ENCODE measurements at places on chromosomes 3 and 15. TPM values are rescaled to one million over a fixed set of nuclear protein-coding genes. Genes with fewer than 3 reads are reported as not detected.

CORO2B gene
- total RNA-seq, result 3.4 TPM

SUSD5 gene
- total RNA-seq, result 3.3 TPM

DNA sequence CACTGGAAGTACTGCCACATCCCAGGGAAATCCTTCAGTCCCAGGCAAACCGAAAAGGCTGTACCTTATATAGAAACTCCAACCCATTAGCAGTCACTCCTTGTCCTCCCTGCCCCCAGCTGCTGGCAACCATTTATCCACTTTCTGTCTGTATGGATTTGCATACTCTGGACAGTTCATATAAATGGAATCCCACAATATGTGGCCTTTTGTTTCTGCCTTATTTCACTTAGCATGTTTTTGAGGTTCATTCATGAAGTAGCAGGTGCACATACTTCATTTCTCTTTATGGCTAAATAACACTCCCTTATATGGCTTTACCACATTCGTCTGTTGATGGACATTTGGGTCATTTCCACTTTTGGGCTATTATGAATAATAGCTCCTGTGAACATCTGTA lies 51.6 kb upstream of the CMTM8 start:
- no peak for DNase-seq

DNA sequence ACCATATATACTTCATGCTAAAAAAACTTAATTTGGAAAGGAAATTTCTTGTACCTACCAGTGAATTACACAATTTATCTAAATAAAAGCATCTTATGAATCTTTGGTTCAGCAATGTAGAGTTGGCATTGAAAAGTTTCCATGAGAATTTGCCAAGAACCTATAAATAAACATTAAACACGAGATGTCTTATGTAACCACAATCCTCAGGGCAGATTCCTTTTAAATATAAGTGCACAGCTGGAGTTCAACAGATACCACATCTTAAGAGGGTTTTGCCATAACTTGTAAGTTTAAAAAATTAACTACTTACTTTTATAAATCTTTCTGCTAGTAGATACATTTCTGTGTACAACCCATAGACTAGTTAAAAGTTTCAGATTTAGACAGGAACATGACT lies 499.3 kb upstream of the ARRDC4 start:
- DNase-seq, result no peak

DNA sequence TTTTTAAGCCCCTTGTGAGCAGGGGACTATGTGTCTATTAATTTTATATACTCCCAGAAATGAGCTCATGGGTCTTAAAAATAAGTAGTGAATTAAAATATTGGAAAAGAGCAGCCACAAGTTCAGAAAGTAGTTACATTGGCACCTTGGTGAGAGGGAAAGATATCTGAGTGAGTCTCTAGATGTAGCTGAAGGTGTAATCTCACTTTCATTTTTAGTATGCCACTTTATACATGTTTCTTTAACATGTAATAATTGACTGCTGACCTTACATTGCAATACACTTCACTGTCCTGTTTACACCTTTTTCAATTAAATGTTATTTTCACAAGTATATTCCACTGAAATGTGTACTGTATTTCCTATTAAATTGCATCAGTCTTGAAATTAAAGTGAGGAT lies 12.1 kb upstream of the PAK6 start:
- DNase-seq, result no peak

GRCh38 chr3:194675081-194675640 lies 3.2 kb upstream of the LSG1 start:
- no peak for DNase-seq

DNA sequence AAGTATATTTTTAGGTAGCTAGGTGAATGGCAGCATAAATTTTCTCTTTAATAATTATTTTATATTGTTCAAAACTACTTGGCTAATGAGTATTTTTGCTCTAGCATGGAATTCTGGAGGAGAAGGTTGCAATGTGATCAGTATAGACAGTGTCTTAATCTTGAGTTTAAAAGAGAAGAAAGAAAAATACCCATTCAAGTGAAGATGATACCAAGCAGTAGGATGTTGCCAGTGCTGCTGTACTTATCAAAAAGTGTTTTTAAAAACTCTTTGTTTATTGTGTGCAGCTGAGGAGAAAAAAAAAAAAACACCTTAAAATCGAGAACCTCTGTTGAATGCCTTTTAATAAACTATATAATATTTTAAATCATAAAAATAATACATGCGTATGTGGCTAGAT lies 47.9 kb downstream of the STT3B start:
- DNase-seq, result no peak

GRCh38 chr15:36882056-36882455 lies 218.3 kb downstream of the MEIS2 start:
- no peak for DNase-seq

Data from H1 (cell line).